ENCODE measurements at places on chromosomes 5 and 9.

DNA sequence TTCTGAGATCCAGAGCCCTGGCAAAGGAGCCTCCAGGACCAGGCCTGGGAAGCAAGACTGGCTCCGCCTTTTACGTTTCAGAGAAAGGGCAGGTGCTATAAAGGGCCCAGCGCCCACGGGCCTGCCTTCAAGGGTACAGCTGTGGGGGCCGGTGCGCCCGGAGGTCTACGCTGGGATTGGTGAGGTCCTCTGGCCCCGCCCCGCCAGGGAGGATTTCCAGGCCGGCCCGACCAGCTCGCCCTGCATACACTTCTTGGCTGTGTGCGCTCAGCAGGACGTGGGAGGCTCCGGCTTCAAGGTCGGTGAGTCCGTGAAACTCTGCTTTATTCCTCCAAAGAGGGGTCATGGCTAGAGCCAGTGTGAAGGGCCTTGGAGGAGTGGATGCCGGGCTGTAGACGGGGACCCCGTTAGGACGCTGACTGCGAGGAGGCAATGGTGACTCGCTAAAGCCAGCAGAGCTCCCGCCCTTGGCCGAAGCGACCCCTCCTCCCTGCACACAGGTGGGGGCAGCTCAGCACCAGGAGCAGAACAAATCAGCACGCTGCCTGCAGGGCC, at the start of gene CKMT2:
CKMT2 (plus strand) TSS at position 243 of the 555 bp plus-strand sequence. CDS start 17,811 bp downstream, outside the sequence.
- H3K36me3 ChIP-seq: no peaks in the 10 kb centered on the region
- no peak for DNase-seq
- no peaks in the 10 kb centered on the region for H3K27me3 ChIP-seq
- no peak within 1 kb of the TSS for H3K4me3 ChIP-seq

DNA sequence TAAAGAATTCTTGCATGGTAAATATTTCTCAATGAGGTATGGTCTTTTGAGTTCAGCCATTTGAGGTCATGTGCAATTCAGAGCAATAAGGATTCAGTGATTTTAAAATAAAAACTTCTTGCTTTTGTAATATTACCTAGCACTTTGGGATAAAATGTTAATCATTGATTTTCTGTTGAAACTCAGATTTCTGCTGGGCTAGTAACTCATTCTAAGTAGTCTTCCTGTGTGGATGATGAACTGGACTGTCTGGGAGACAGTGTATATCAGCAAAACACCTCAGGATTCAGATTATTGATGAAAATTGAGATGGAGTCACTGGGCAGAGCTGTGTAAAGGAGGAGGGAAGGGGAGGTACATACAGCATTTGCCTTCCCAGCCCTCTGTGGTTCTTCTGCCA, 10.8 kb upstream of the PSAT1 start:
- H3K27ac ChIP-seq: no peak overlapping the region
- no peaks in the 10 kb centered on the region for H3K36me3 ChIP-seq
- H3K27me3 ChIP-seq: no peaks in the 10 kb centered on the region
- DNase-seq: no peak
- H3K4me3 ChIP-seq: no peak overlapping the region

GRCh38 chr9:20022410-20022809, 233.6 kb upstream of the SLC24A2 start:
- H3K27ac ChIP-seq: no peak overlapping the region
- no peak overlapping the region for H3K4me3 ChIP-seq
- H3K4me1 ChIP-seq: no peaks in the 10 kb centered on the region
- no peaks in the 10 kb centered on the region for H3K27me3 ChIP-seq

DNA sequence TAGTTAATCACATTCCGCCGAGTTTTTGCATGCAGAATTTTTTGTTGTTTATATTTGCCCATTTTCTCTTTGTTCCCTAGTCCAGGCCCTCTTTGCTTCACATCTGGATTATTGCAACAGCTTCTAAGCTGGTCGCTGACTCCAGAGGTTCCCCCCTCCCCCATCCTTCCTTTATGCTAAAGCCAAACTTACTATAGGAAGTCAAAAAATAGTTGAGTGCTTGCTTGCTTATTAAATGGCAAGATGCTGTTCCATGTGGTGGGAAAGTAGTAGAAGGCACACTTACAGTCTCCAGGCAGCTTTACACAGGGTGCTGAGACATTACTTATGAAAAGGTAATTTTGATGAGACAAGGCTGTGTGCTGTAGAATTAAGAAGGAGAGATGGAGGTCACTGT, 1.3 kb downstream of the ZBTB34 start:
- H3K4me1 ChIP-seq: peaks cover 20% of the 10 kb centered on the region
- H3K4me3 ChIP-seq: peak overlapping the region; percentile 96

DNA sequence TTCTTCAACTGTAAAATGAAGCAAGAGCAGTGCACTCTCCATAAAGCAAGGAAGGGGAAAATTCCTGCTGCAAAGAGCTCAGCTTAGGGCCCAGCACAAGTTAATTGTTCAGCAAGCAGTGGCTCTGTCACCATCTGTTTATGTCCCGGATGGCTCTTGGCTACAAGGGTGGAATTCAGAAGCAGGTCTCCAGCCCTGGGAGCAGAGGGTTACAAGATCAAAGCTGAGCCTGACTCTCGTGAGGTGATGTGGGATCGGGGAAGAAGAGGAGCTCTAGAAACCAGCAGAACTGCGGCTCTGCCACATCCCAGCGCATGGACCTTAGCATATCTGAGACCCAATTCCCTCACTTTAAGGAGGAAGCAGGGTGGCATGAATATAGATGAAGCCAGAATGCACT, 25.2 kb upstream of the OLFM1 start:
- DNase-seq: no peak
- H3K27ac ChIP-seq: no peak overlapping the region
- H3K4me3 ChIP-seq: no peak overlapping the region
- no peaks in the 10 kb centered on the region for H3K27me3 ChIP-seq

DNA sequence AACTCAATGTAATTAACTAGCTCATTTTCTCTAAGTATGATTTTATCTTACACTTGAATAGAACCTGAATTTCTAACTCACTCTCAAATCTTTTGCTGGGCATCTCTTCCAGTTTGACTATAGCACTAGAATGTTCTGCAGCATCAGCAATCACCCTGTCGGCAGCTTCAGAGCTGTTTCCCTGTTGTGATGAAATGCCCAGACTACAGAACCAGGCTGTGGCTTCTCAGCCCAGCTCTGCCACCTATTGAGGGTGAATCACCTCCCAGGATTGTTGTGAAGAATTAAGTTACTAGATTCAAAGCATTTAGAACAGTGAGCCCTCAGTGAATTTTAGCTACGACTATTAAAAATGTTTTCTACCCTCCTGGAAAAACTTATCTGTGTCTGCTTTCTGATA, 90.4 kb upstream of the ANKRD55 start:
- H3K36me3 ChIP-seq: no peaks in the 10 kb centered on the region
- no peak overlapping the region for H3K4me3 ChIP-seq
- peak overlapping the region; percentile 50 for H3K27ac ChIP-seq
- H3K27me3 ChIP-seq: no peaks in the 10 kb centered on the region

GRCh38 chr9:87089929-87090328, 142.6 kb upstream of the GAS1 start:
- H3K4me3 ChIP-seq: no peak overlapping the region
- no peak overlapping the region for H3K27ac ChIP-seq
- no peak for DNase-seq
- H3K4me1 ChIP-seq: no peaks in the 10 kb centered on the region

- no peaks in the 10 kb centered on the region for H3K36me3 ChIP-seq
- no peak overlapping the region for H3K27ac ChIP-seq
- no peak overlapping the region for H3K4me3 ChIP-seq
- DNase-seq: no peak
- H3K27me3 ChIP-seq: no peaks in the 10 kb centered on the region
Observed at GRCh38 chr9:87087197-87087596, 139.9 kb upstream of the GAS1 start.

DNA sequence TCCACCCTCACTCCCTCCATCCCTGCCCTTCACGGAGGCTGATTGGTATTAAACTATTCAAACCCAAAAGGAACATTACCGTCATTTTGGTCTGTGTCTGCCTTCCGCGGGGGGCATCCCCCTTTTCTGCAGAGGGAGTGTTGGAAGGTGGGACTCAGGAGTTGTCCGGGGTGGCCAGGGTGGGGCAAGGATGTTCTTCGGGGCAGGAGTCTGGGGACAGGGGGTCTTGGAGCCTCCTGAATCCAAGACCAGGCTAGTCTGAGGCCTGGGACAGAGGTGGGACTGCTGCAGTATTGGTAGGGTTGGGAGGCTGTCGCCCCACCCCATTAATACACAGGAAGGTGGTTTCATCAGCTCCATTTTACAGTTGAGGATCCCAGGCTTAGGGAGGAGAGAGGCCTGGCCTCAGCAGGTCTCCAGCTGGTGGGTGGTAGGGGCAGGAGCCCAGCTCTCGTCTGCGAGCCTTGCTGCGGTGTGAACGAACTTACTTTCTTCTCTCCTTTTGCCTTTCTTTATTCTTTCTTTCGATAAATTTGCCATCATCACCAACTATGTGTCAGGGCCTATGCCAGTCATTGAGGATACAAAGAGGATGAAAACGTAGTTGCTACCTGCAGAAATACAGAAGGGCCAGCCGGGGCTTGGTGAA, 33.8 kb downstream of the DAB2IP start:
- H3K4me1 ChIP-seq: no peaks in the 10 kb centered on the region
- no peaks in the 10 kb centered on the region for H3K27me3 ChIP-seq
- no peak for DNase-seq
- no peak overlapping the region for H3K4me3 ChIP-seq
- H3K27ac ChIP-seq: no peak overlapping the region
- H3K36me3 ChIP-seq: peaks cover 7% of the 10 kb centered on the region

GRCh38 chr5:139155333-139155732, 42.8 kb downstream of the SIL1 start:
- H3K27ac ChIP-seq: no peak overlapping the region
- H3K27me3 ChIP-seq: no peaks in the 10 kb centered on the region
- no peak overlapping the region for H3K4me3 ChIP-seq
- no peaks in the 10 kb centered on the region for H3K4me1 ChIP-seq

- H3K27me3 ChIP-seq: no peaks in the 10 kb centered on the region
- no peak overlapping the region for H3K27ac ChIP-seq
- DNase-seq: no peak
- no peaks in the 10 kb centered on the region for H3K36me3 ChIP-seq
Observed at GRCh38 chr9:38445154-38446043, 21.1 kb upstream of the IGFBPL1 start.

- no peaks in the 10 kb centered on the region for H3K36me3 ChIP-seq
- H3K27me3 ChIP-seq: no peaks in the 10 kb centered on the region
- H3K4me1 ChIP-seq: peaks cover 5% of the 10 kb centered on the region
- H3K27ac ChIP-seq: no peak overlapping the region
- no peak for DNase-seq
- H3K4me3 ChIP-seq: no peak overlapping the region
Observed at GRCh38 chr5:90810211-90810610, 251.6 kb downstream of the ADGRV1 start.

GRCh38 chr9:132127888-132128534, 33.8 kb upstream of the NTNG2 start:
- no peaks in the 10 kb centered on the region for H3K4me1 ChIP-seq
- DNase-seq: no peak
- H3K4me3 ChIP-seq: no peak overlapping the region
- H3K27me3 ChIP-seq: peaks cover 27% of the 10 kb centered on the region

- no peak for DNase-seq
- H3K27me3 ChIP-seq: no peaks in the 10 kb centered on the region
- H3K36me3 ChIP-seq: no peaks in the 10 kb centered on the region
- H3K4me3 ChIP-seq: no peak overlapping the region
Observed at GRCh38 chr5:91059409-91059808, 323.7 kb downstream of the ARRDC3 start.

GRCh38 chr9:107280543-107280942, 2.5 kb upstream of the RAD23B start:
- H3K4me1 ChIP-seq: peaks cover 12% of the 10 kb centered on the region
- no peaks in the 10 kb centered on the region for H3K27me3 ChIP-seq
- H3K4me3 ChIP-seq: no peak overlapping the region
- H3K27ac ChIP-seq: no peak overlapping the region
- DNase-seq: no peak

GRCh38 chr5:42467981-42468524, 44.8 kb downstream of the GHR start:
- no peak for DNase-seq
- H3K27me3 ChIP-seq: peaks cover 20% of the 10 kb centered on the region
- no peak overlapping the region for H3K27ac ChIP-seq

GRCh38 chr5:173563246-173563645, 53.2 kb downstream of the BOD1 start:
- H3K36me3 ChIP-seq: no peaks in the 10 kb centered on the region
- H3K27me3 ChIP-seq: peaks cover 13% of the 10 kb centered on the region
- no peak overlapping the region for H3K27ac ChIP-seq

DNA sequence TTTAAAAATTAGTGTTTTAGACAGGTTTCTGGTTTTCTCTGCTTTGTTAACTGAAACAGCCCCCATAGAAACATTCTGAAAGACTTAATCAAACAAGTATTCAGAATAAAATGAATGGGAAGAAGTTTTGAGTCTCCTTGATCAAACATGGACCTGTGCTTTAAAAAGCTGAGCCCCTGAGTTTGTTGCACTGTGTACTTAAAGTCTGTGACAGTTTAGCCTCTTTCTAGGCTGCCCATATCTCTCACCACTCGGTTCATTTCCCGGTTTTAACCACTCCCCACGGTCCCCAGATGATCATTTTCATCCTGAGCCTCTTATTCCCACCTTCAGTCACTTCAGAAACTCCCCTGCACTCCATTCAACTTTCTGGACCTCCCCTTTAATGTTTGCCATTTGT, 215.9 kb upstream of the DMRT1 start:
- H3K27me3 ChIP-seq: peaks cover 68% of the 10 kb centered on the region
- DNase-seq: no peak
- H3K27ac ChIP-seq: no peak overlapping the region
- no peak overlapping the region for H3K4me3 ChIP-seq
- H3K36me3 ChIP-seq: no peaks in the 10 kb centered on the region

DNA sequence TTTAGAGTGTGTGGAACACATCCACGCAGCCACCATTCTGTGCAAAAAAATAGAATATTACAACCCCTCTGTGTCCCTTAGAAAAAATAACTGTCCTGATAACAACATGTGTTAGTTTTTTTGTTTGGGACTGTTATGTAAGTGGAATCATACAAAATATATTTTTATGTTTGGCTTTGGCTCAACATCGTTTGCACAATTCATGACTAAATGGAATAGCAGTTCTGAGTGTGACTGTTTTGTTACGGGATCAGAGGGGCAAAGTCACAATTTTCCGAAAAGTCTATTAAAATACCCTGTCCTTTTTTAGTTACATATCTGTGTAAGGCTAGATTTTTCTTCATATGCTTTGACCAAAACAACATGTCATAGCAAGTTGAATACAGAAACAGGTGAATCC, 12.8 kb downstream of the MTREX start:
- no peaks in the 10 kb centered on the region for H3K27me3 ChIP-seq
- H3K27ac ChIP-seq: no peak overlapping the region
- DNase-seq: no peak
- H3K4me1 ChIP-seq: no peaks in the 10 kb centered on the region
- no peak overlapping the region for H3K4me3 ChIP-seq

- DNase-seq: no peak
- H3K27me3 ChIP-seq: no peaks in the 10 kb centered on the region
- no peaks in the 10 kb centered on the region for H3K36me3 ChIP-seq
- H3K27ac ChIP-seq: no peak overlapping the region
Observed at GRCh38 chr5:88515881-88516819, 247.5 kb upstream of the TMEM161B start.

- DNase-seq: no peak
- H3K4me1 ChIP-seq: no peaks in the 10 kb centered on the region
- no peak overlapping the region for H3K27ac ChIP-seq
- H3K4me3 ChIP-seq: no peak overlapping the region
- H3K36me3 ChIP-seq: no peaks in the 10 kb centered on the region
Observed at GRCh38 chr5:61706751-61707150, 374.7 kb downstream of the ZSWIM6 start.

- no peaks in the 10 kb centered on the region for H3K27me3 ChIP-seq
- H3K4me3 ChIP-seq: no peak overlapping the region
- no peak for DNase-seq
Observed at GRCh38 chr9:99878651-99879050, 27.8 kb upstream of the STX17 start.

Data from SK-N-SH (cell line).